ENCODE measurements at places on chromosomes 4 and X.
A peak's percentile ranks its signal among the peaks of the same experiment; 100 is the strongest.

GRCh38 chr4:60729194-60729593 lies 470.9 kb upstream of the ADGRL3 start:
- H3K4me3 ChIP-seq: no peak overlapping the region
- H3K27ac ChIP-seq: no peak overlapping the region
- no peaks in the 10 kb centered on the region for H3K4me1 ChIP-seq
- no peaks in the 10 kb centered on the region for H3K36me3 ChIP-seq

- peaks cover 54% of the 10 kb centered on the region for H3K4me1 ChIP-seq
- H3K36me3 ChIP-seq: no peaks in the 10 kb centered on the region
- H3K27me3 ChIP-seq: no peaks in the 10 kb centered on the region
- no peak overlapping the region for H3K4me3 ChIP-seq
- peak; percentile 22 for DNase-seq
- no peak overlapping the region for H3K27ac ChIP-seq
Observed at GRCh38 chr4:168654104-168654847, 157.4 kb downstream of the PALLD start.

- H3K27me3 ChIP-seq: peaks cover 63% of the 10 kb centered on the region
- H3K4me1 ChIP-seq: peaks cover 16% of the 10 kb centered on the region
- H3K27ac ChIP-seq: no peak overlapping the region
- H3K4me3 ChIP-seq: no peak overlapping the region
Observed at GRCh38 chr4:76896048-76896447, 1.9 kb downstream of the SOWAHB start.

- no peak overlapping the region for H3K27ac ChIP-seq
- peaks cover 12% of the 10 kb centered on the region for H3K36me3 ChIP-seq
- H3K4me1 ChIP-seq: peaks cover 8% of the 10 kb centered on the region
- no peak overlapping the region for H3K4me3 ChIP-seq
- no peaks in the 10 kb centered on the region for H3K27me3 ChIP-seq
Observed at GRCh38 chr4:179478608-179479007, 2036.4 kb upstream of the AGA start.

DNA sequence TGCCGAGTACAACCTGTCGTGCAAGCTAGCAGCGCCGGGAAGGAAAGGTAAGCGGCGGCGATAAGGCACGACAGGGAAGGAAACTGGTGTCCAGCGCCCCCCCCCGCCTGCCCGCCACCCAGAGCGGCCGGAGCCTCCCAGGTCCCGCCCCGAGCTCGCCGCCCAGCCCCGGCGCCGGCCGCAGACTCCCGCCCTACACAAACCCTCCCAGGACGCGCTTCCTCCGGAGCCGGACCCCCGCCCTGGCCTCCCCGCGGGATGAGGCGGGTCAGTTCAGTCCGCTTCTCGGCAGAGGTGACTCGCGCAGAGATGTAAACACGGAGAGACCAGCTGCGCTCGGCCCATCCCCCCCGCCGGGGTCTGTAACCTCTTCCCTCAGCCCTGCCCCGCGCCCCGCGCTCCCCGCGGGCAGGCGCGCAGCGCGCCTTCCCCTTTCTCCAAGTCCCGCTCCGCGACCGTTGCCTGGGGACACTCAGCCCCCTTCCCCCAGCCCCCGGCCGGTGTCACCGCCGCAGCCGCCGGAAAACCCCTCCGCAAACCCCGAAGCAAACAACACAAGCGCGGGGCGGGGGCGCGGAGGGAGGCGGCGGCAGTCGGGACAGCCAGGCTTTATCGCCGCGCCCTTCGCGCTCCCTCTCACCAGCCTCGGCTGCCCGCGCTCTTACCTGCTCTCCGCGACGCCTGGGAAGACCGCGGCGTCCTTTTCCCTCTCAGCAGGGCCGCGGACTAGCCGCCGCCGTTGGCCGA lies 543 bp downstream of the ELF2 start:
- peak; percentile 91 for DNase-seq
- peak overlapping the region; percentile 85 for H3K27ac ChIP-seq
- peak overlapping the region; percentile 97 for H3K4me3 ChIP-seq
- peaks cover 19% of the 10 kb centered on the region for H3K27me3 ChIP-seq

DNA sequence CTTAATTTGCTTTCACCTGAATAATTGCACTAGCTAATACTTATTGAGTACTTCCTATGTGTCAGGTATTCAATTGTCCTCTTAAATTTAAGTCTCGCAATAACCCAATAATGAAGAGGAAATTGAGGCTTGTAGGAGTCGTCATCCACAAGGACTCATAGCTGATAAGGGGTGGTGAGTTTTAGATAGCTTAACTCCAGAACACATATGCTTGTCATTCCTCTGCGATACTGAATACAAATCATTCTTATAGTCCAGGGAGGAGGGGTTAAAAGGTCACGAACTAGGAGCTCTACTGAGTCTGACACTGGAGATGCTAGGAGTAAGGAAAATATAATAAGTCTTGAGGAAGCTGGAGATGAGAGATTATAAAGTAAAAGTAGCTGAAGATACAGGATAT lies 1.4 kb upstream of the PACRGL start:
- DNase-seq: no peak
- no peaks in the 10 kb centered on the region for H3K36me3 ChIP-seq
- peaks cover 11% of the 10 kb centered on the region for H3K4me1 ChIP-seq
- no peaks in the 10 kb centered on the region for H3K27me3 ChIP-seq
- H3K27ac ChIP-seq: no peak overlapping the region

GRCh38 chr4:133624744-133625143 lies 475.6 kb downstream of the PCDH10 start:
- peak overlapping the region; percentile 18 for H3K4me3 ChIP-seq
- peaks cover 30% of the 10 kb centered on the region for H3K4me1 ChIP-seq
- no peaks in the 10 kb centered on the region for H3K27me3 ChIP-seq
- peak; percentile 32 for DNase-seq
- H3K36me3 ChIP-seq: peaks cover 7% of the 10 kb centered on the region

- no peaks in the 10 kb centered on the region for H3K27me3 ChIP-seq
- no peak overlapping the region for H3K4me3 ChIP-seq
- H3K36me3 ChIP-seq: no peaks in the 10 kb centered on the region
- H3K27ac ChIP-seq: no peak overlapping the region
Observed at GRCh38 chr4:110733901-110734300, 111.0 kb upstream of the PITX2 start.

DNA sequence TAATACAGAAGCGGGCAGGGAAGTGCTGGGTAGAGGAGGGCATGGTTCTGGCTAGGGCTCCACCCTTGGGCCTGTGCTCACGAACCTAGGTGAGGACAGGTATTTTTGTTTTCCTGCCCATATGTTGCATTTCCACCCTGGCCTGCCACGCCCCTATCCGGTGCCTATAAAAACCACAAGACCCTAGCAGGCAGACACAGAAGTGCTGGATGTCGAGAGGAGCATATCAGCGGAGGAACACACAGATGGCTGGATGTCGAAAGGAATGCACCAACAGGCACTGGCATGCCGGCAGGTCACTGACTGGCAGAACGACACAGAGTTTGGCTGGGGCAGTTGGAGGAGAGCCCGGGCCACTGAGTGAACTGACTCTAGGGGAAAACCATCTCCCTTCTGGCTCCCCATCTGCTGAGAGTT lies 316.6 kb upstream of the BOD1L1 start:
- no peaks in the 10 kb centered on the region for H3K27me3 ChIP-seq
- no peak overlapping the region for H3K4me3 ChIP-seq
- no peaks in the 10 kb centered on the region for H3K36me3 ChIP-seq
- H3K27ac ChIP-seq: no peak overlapping the region
- peaks cover 11% of the 10 kb centered on the region for H3K4me1 ChIP-seq

- H3K36me3 ChIP-seq: no peaks in the 10 kb centered on the region
- H3K27ac ChIP-seq: no peak overlapping the region
- DNase-seq: no peak
- peaks cover 12% of the 10 kb centered on the region for H3K4me1 ChIP-seq
- H3K4me3 ChIP-seq: no peak overlapping the region
Observed at GRCh38 chr4:169399976-169400767, 129.4 kb upstream of the SH3RF1 start.

DNA sequence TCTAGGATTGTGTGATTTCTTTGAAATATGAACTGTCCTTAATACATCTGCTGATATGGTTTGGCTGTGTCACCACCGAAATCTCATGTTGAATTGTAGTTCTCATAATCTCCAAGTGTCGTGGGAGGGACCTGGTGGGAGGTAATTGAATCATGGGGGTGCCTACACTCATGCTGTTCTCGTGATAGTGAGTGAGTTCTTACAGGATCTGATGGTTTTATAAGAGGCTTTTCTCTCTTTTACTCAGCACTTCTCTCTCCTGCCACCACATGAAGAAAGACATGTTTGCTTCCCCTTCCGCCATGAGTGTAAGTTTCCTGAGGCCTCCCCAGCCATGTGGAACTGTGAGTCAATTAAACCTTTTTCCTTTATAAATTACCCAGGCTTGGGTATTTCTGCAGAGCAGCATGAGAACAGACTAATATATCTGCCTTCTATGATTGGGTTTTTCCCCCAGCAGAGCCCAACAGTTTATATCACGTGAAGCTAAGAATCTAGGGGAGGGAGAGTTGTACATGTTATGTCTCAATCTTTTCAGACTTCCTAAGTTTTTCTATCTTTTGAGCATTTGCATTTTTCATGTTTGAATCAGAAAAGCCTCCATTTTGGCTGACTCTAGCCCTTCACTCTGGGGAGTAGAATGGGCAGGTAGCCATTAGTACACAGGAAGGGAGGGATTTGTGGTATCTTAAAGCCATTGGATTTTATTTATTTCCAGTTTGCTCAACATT lies 58.9 kb downstream of the PLAC1 start:
- H3K27me3 ChIP-seq: no peaks in the 10 kb centered on the region
- no peaks in the 10 kb centered on the region for H3K36me3 ChIP-seq
- H3K27ac ChIP-seq: no peak overlapping the region
- H3K4me1 ChIP-seq: peaks cover 3% of the 10 kb centered on the region

GRCh38 chr4:37068580-37068979 lies 176.0 kb upstream of the NWD2 start:
- no peaks in the 10 kb centered on the region for H3K27me3 ChIP-seq
- no peaks in the 10 kb centered on the region for H3K4me1 ChIP-seq
- H3K36me3 ChIP-seq: no peaks in the 10 kb centered on the region
- H3K27ac ChIP-seq: no peak overlapping the region

DNA sequence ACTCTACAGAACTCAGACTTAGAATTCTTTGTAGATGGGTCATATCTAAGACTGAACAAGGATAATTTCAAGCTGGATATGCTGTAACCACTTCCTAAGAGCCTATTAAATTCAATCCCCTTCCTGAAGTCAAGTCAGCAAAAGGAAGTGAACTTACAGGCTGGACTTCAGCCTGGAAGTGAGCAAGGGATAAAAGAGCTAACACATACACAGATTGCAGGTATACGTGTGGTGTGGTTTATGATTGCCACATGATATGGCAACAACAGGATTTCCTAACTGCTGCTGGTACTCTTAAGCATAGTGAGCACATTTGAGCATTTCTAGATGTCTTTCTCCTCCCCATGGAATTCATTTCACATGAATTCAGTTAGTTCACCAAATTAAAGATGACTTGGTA lies 38.2 kb upstream of the UXT start:
- DNase-seq: no peak
- no peak overlapping the region for H3K27ac ChIP-seq
- H3K27me3 ChIP-seq: no peaks in the 10 kb centered on the region
- no peaks in the 10 kb centered on the region for H3K36me3 ChIP-seq
- H3K4me3 ChIP-seq: no peak overlapping the region
- no peaks in the 10 kb centered on the region for H3K4me1 ChIP-seq

GRCh38 chr4:98232202-98232601 lies 29.0 kb upstream of the RAP1GDS1 start:
- no peaks in the 10 kb centered on the region for H3K27me3 ChIP-seq
- DNase-seq: no peak
- no peak overlapping the region for H3K27ac ChIP-seq
- H3K36me3 ChIP-seq: no peaks in the 10 kb centered on the region

GRCh38 chr4:13514722-13515121 lies 29.6 kb downstream of the NKX3-2 start:
- no peak overlapping the region for H3K4me3 ChIP-seq
- no peak for DNase-seq
- H3K36me3 ChIP-seq: no peaks in the 10 kb centered on the region
- peaks cover under 1% of the 10 kb centered on the region for H3K27me3 ChIP-seq

DNA sequence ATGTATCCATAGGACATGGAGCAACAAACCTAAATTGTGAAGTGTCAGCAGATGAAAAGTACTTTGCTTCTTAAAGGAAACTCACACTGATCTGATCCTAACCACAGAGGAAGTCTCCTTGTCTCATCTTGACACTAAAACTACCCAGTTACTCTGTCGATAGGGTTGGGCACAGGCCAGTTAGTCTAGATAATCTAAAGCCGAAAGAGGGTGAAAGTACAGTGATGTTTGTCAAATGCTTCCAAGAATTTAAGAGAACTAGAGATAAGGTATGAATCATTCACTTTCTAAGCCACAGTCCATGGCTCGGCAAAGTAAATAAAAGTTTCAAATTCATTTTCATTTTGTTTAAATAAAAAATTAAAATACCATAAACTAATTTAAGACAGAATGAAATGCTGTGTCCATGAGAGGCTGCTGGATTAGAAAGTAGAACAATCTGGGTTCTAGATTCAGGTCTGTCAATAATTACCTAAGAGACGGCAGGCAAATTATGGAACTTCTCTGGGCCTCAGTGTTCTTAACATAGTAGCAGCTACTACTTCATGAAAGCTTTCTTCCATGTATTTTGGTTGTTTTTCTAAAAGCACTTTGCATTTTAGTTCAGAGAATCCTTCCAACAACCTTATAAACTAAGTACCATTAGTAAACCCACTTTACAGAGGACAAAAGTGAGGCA lies 176.7 kb downstream of the LDB2 start:
- H3K27me3 ChIP-seq: no peaks in the 10 kb centered on the region
- no peak overlapping the region for H3K4me3 ChIP-seq
- no peak overlapping the region for H3K27ac ChIP-seq
- H3K36me3 ChIP-seq: peaks cover 21% of the 10 kb centered on the region

GRCh38 chr4:187615972-187616371 lies 379.6 kb upstream of the ZFP42 start:
- H3K27me3 ChIP-seq: no peaks in the 10 kb centered on the region
- no peak overlapping the region for H3K27ac ChIP-seq
- H3K4me3 ChIP-seq: no peak overlapping the region
- no peak for DNase-seq
- H3K36me3 ChIP-seq: no peaks in the 10 kb centered on the region

GRCh38 chr4:40264497-40264896 lies 67.7 kb downstream of the RHOH start:
- no peaks in the 10 kb centered on the region for H3K36me3 ChIP-seq
- H3K27me3 ChIP-seq: no peaks in the 10 kb centered on the region
- H3K4me3 ChIP-seq: no peak overlapping the region
- H3K4me1 ChIP-seq: peaks cover 22% of the 10 kb centered on the region
- DNase-seq: no peak
- no peak overlapping the region for H3K27ac ChIP-seq

DNA sequence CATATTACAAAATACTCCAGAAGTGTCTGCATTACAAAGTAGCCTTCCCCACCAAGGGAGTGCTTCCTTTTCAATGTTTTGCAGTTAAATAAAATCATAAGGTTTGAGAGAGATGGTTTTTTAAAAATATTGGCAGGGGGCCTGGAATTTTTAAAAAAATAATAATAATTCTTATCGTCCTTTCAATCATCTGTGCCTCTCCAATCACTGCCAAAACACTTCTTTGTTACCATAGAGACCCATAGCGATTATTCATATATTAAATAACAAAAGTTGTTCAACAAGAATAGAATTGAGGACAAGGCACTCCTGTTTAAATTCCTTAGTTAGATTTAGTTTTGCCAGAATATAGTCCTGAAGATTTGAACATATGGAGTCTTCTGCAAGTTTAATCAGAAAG lies 203.1 kb downstream of the FAT4 start:
- H3K4me3 ChIP-seq: no peak overlapping the region
- H3K27me3 ChIP-seq: no peaks in the 10 kb centered on the region
- DNase-seq: no peak
- H3K36me3 ChIP-seq: peaks cover 6% of the 10 kb centered on the region

Measured in WTC11 (cell line).